Activated CD8-positive, alpha-beta memory T cell treated with anti-CD3 and anti-CD28 coated beads for 36 hours (primary cell): ENCODE measurements at places on chromosomes 13 and 19. TPM values are rescaled to one million over a fixed set of nuclear protein-coding genes. Genes with fewer than 3 reads are reported as not detected.

The ZNF793 gene
- 3.4 TPM for total RNA-seq

The RDH8 gene
- total RNA-seq = not detected

The LHB gene
- total RNA-seq = not detected

The ZNF443 gene
- 3.7 TPM for total RNA-seq

The TBXA2R gene
- 2.7 TPM for total RNA-seq

The LGI4 gene
- total RNA-seq = not detected

The ZNF506 gene
- 21.7 TPM for total RNA-seq

The FBXO17 gene
- not detected for total RNA-seq

The COX7A1 gene
- not detected for total RNA-seq

The GAPDHS gene
- not detected for total RNA-seq
